ENCODE measurements at places on chromosomes 2 and 18. TPM values are rescaled to one million over a fixed set of nuclear protein-coding genes. Genes with fewer than 3 reads are reported as not detected.
A peak's percentile ranks its signal among the peaks of the same experiment; 100 is the strongest.

Gene EFHD1
- total RNA-seq = 1.2 TPM

DNA sequence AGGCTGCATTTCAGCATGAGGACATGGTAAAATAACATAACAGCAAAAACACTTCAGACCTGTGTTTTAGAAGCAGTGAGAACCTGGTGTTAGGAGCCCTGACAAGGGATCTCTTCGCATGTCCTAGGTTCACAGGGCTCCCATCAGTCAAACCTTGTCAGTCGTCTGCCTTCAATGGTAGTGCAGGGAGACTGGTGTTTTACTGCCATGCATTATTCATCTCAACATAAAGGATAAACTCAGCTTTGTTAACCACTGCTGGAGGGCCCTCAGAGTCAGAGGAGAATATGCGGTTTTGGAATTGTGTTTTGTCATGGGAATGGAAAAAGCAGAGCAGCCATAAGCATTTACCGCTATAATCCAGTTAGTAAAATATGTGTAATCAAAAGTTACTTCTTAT, 275.9 kb upstream of the GCFC2 start:
- DNase-seq = peak; percentile 16

GRCh38 chr2:110819711-110820110, 87.3 kb downstream of the ACOXL start:
- no peak for DNase-seq

DNA sequence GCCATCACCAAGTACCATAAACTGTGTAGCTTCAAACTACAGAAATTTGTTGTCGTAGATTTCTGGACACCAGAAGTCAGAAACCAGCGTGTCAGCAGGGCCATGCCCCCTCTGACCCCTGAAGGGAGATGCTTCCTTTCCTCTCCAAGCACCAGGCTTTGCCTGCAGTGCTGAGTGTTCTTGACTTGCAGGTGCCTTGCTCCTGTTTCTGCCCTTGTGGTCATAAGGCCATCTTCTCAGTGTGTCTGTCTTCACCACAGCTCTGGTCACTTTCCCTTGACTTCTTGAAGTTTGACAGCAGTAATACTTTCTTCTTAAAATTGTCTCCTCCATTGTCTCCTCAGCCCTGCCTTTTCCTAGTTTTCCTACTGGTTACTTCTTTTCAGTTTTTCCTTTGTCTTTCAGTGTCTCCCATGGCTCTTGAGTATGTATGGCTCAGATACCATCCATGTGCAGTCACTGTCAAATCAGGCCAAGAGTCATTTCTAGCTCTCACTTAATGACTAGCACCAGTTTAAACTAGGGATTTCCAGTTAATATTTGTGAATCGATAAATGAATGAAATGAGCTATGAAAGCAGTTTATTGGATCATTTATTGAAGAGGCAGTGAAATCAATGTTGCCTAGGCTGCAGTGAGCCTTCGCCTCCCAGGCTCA, 91.2 kb upstream of the RANBP2 start:
- no peak for DNase-seq

DNA sequence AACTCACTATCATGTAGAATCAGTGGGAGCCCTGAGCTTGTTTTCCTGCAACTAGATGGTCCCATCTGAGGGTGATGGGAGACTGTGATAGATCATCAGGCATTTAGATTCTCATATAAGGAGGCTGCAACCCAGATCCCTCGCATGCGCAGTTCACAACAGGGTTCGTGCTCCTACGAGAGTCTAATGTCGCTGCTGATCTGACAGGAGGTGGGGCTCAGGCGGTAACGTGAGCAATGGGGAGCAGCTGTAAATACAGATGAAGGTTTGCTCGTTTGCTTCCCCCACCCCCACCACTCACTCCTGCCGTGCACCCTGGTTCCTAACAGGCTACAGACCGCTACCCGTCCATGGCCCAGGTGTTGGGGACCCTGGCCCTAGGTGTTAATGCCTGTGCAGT, 113.6 kb downstream of the RNF144A start:
- no peak for DNase-seq

Gene PFN4
- 2.4 TPM for total RNA-seq

DNA sequence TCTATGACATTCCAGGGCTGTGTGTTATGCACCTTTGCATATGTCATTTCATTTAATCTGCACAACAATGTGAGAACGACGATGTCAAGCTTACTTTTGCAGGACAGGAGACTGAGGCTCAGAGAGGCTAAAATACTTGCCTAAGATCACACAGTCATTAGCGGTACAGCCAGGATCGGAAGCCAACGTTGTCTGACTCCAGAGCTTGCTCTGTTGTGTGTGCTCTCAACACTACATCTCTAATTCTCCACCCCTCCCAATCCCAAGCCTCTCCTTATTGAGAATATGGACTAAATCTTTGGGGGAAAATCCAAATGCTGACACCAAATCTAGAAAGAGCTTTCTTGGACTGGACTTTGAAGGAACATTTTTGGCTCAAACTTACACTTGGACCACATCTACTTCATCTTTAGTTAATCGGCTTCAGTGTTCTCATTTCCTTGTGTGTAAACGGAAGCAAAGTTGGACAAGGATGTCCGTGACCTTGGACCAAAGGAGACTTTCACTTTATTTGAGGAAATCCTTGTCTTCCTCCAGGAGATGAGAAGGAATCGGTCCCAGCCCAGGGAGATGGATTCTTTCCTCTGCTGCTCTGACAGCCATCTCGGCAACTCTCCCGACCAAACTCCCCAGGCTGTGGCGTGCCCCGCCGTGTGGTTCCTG, 242.4 kb downstream of the LPIN1 start:
- DNase-seq = no peak

DNA sequence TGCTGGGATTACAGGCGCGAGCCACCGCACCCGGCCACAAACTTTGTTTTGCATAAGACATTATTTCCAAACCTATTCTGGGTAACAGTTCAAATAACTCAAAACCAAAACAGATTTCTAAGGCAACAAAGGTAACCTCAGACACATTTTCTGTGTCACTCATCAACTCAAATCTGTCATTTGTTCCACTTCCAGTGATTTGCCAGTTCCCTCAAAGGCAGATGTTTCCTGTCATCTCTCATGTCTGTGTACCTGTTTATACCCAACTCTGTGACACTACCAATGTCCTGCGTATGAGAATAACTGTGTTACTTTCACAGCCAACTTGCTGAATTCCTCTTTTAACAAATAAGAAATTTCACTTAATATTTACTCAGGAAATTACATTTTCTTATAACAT, 54.4 kb downstream of the SCN3A start:
- no peak for DNase-seq
